ENCODE measurements at places on chromosomes 3 and 15.
A peak's percentile ranks its signal among the peaks of the same experiment; 100 is the strongest.

DNA sequence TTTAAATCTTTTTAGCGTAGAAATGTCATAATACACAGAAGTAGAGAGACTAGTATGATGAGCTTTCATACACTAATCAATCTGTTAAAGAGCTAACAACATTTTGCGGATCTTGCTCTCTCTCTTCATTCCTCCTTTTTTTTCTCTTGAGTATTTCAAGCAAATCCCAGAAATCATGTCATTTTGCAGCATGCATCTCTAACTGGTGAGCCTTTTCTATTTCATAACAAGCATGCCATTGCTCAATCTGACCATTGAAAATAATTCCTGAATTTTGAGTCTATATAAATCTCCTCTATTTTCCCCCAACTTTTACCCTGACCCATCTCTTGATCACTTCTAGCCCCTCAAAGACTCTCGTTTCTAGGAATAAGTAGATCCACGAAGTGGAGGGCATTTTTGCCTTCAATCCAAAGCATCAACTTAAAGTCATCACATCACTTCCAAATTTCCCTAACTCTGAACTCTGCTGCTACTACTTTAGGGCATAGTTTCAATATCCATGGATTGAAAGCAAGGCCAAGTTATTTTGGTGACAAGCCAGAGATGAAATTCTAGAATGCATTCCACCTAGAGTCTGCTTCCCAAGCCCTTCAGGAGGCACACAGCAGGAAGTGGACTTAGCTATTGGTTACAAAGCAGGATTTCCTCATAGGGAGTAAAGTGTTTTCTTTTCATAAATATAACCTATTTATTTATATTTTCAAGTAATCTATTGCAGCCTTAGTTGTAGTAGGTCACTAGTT is 253.5 kb upstream of the ZPLD1 start:
- peak; percentile 91 for DNase-seq

GRCh38 chr3:46012246-46012645 is 15.0 kb downstream of the XCR1 start:
- DNase-seq: no peak

DNA sequence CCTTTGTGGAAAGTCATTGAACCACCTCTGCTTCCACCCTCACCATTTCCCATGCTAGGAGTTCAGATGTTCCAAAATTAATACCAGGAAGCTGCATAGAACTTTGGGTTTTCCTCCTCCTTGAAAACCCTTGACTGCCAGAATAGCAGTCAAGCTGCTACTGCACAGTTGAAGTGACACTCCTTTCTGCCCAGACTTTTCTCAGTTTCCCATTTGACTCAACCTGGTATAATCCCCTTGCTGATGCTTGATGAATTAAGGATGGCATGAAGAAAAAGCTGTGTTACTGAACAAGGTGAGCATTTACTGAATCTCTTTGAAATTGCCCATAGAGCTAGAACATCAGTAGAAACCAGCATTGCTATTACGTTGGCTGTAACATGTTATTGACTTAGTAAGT is 286.0 kb downstream of the EDEM1 start:
- DNase-seq: no peak

GRCh38 chr3:193530231-193531165 is 24.2 kb downstream of the ATP13A4 start:
- peak; percentile 95 for DNase-seq

DNA sequence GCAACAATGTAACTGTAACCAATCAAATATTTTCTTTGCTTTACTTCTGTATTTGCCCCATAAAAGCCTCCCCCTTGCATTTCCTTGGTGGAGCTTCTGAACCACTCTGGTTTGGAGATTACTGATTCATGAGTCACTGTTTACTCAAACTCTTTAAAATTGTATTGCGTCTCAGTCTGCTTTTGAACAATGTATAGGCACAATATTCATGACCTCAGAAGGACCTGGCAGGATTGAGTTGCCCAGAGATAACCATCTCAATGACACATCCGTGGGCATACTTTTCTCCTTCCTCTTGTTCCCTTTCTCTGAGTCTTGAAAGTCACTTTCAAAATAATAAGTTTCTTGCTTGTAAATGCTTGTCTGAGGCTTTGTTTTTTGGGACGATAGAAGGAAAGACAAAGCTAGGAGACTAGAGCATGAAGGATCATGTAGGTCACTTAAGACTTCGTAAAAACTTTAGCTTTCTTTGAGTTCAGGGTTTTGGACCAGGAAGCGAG is 57.1 kb upstream of the POU1F1 start:
- DNase-seq: peak; percentile 21

DNA sequence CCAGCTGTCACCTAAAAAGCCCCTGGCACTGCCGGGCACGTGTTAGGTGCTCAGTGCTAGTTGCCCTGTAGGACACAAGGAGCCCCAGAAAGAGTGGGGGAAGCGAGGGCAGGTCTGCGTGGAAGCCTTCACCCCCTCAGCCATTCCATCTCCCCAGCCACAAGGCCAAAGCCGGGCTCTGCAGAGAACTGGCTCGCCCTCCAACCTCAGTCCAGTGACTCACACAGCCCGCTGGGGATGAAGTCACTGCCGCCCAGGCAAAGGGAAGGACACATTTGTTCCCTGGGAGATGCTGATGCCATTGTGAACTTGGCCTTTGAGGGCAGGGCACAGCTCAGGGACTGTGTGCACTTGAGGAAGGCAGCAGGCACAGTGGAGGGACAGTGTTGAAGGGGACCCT is 48.1 kb downstream of the IQSEC1 start:
- DNase-seq: peak; percentile 52

DNA sequence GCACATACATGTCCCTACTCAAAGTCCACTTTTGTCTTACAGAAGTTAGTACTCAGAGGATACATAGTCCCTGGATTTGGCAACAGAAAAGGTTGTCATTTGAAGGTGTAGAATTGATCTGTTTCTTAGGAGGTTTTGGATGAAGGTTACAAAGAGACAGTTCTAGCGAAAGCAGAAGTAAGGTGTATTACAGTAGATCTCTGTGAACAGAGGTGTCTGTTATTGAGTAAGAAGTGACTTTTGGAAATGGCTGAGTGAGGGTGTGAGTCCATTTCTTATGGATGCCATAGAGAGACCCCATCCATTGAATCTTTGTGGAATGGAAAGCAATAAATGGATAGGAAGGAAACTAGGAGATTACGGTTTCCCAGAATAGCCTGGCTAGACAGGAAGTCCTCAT is 5.6 kb downstream of the ZNF662 start:
- no peak for DNase-seq

GRCh38 chr15:31062310-31062847 is 39.1 kb downstream of the TRPM1 start:
- no peak for DNase-seq

GRCh38 chr3:177499779-177500423 is 302.6 kb upstream of the TBL1XR1 start:
- peak; percentile 21 for DNase-seq

DNA sequence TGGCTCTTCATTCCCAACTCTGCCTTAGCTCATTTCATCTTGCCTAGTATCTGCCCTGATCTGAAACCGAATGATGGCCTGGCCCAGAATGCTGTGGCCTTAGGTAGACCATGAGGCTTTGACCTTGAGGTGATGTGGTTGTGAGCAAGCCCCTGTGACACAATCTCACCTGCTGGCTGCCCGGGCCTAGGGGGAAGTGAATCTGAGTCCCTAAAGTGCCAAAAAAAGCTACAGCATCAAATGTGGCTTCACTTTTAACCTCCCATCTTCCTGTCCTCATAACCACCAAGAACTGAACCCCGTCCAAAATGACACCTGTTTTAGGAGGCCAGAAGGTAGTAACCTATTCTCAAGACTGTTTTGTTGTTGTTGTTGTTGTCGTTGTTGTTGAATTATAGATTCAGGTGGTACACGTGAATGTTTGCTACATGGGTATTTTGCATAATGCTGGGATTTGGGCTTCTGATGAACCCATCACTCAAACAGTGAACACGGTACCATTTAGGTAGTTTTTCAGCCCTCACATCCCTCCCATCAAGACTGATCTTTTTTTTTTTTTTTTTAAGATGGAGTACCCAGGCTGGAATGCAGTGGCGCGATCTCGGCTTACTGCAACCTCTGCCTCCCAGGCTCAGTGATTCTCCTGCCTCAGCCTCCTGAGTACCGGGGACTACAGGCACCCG is 54.6 kb downstream of the MCCC1 start:
- no peak for DNase-seq

DNA sequence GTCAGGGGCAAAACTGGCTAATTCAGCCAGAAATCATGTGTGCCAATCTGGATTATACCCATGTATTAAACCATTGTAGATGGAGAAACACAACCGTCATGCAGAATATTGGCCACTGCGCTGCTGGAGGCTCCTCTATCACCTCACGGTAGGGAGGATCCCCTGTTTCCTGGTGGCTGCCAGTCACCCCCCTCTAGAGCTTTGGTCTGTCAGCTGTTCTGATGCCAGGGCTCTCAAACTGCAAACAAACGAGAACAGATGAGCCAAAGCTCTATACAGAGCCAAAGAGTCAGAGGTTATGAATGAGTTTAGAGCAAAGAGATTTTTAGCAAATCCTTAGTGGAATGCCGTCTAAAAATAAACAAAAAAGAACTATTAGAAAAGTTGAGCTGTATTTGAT is 62.5 kb downstream of the IL20RB start:
- no peak for DNase-seq

DNA sequence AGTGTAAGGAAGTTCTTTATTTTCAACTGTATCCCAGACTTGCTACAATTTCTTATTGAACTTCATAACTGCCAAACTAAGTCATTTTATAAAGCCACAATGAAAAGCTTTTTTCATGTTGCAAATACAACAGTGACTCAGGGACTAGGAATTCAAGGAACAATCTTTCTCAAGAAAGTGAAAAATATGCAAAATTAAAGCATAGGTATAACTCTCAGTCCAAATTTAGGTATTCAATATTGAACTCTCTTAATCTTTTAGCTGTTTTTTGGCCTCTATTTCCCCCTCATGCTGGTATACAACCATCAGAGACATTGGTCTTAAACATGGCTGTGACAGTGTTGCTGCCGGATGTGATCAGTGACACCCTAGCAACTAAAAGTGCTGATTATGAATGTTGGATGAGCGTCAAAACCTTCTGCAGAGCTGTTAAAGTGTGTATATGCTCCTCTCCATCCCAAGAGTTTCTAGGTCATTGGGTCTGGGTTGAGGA is 476.9 kb downstream of the ZNF385D start:
- DNase-seq: no peak

GRCh38 chr15:27481768-27482167 is 510.8 kb downstream of the GABRG3 start:
- no peak for DNase-seq

- DNase-seq: no peak
These were observed 22.3 kb downstream of the AP4E1 start for GRCh38 chr15:50930792-50931191.

DNA sequence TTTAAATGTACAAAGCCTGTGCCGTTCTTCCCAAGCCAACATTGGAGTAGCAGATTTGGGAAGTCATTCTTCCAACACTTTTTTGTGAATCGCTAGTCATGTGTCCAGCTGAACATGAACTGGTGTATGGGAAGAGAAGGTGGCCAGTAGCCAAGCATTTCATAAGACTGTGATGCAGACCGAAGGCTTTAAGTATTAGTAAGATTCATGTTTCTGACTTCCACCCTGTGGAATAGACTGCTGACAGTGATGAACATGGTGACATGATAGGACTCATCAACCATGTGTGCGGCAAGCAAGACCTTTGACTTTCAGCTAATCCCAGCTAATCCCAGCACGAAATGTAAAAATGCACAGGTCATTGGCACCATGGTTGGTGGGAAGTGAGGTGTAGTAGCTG is 48.3 kb upstream of the THSD4 start:
- no peak for DNase-seq

DNA sequence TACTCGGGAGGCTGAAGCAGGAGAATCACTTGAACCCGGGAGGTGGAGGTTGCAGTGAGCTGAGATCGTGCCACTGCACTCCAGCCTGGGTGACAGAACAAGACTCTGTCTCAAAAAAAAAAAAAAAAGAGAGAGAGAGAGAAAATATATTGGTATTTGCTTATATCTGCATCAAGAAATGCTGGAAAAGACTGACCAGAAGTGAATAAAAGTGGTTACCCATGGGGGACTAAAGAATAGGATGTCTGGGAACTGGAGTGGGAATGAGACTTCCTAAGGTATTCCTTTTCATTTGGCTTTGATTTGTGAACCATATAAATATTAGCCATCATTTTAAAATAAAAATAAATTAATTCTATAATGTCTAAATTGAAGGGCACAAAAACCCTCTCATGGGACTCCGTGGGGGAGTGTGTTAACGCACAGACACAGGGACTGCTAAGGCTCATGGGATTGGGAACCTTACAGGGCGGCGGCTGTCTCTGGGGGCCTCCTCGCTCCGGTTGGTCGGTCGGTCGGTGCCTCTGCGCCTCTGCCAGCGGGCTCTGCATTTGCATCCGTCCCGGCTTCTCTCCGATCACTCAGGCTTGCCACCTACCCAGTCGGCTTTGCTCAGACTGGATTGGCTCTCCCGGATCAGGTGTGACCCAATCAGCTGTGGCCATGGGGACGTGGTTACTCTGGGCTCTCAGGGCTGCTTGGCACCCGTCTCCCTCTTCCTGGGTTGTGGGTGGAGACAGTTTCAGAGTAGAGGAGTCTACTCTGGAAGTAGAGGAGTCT is 12.7 kb upstream of the TSPAN3 start:
- DNase-seq: peak; percentile 67

- DNase-seq: no peak
These were observed 15.7 kb downstream of the CIDEC start for GRCh38 chr3:9864200-9864927.

GRCh38 chr3:52289338-52289746 is 1.7 kb downstream of the GLYCTK start:
- DNase-seq: peak; percentile 85

DNA sequence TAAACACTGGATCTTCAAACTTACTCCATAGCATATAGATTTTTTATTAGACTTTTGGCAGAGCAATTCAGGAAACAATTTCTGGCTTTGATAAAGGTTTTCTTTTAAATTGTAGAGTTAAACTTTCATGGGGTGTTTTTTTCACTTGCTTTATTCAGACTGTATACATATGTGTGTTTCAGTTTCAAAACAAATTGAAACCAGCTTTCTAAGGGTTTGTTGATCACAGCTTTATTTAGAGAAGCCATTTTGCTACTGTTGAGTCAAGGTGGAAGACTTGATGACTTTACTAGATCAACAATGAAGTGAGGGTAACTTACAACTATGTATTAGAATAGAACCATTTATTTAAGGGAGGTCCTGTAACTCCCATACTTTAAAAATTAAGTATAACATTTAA is 6.2 kb downstream of the UBE2E1 start:
- DNase-seq: no peak

- DNase-seq: no peak
These were observed 40.2 kb downstream of the SLC9A9 start for GRCh38 chr3:143808030-143808429.
